Fibroblast of lung (primary cell): ENCODE measurements at places on chromosomes 1 and 21. TPM values are rescaled to one million over a fixed set of nuclear protein-coding genes. Genes with fewer than 3 reads are reported as not detected.

Gene KIF17
- 1.4 and 3.0 TPM in 2 replicates for polyA plus RNA-seq

- peak; percentile 2 for DNase-seq
These were observed 149.0 kb downstream of the IGSF21 start for GRCh38 chr1:18256282-18257235.

- no peak for DNase-seq
These were observed 56.3 kb downstream of the PRPF38A start for GRCh38 chr1:52460694-52461093.

DNA sequence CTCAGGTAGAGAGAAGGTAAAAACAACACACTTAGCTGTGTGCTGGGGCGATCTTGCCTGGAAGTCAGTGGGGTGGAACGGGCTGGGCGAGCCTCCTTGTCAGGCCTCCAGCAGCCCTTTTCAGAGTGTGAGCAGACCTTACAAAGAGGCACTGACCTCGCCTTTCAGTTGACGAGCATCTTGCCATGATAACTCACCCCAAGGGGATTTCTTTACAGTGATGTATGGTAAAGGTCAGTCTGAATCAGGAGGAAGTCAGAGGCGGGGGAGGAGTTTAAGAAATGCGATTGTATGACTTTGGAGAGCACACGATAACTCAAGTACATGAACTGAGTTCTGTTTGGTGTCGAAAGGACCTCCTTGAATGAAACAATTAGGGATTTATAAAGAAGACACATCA lies 326.5 kb upstream of the PROX1 start:
- no peak for DNase-seq

DNA sequence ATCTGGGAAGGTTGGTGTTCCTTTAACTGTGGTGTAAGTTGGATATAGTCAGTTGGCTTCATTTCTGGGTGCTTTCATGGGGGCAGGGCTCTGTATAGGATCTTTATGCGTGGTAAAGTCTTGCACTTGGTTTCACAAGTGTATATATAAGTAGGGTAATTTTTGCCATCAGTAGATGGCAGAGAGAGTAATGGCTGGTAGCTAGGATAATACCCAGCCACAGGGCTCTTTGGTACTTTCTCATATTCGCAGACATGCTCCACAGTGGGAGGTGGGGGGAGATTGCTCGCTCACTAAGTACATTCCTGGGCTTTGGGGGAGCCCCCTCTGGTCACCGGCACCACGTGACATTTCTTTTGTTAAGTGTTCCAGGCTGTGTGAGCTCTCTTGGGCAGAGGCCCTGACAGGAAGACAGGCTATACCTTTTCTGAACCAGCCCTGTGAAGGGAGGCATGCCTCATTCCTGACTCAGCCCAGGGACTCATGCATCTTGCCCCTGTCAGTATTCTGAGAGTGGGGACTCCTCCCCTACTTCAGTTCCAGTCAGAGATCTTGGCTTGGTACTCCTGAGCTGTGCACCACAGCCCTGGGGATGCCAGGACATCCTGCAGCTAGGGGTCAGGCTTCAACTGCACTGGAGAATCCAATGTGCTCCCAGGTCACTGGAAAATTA lies 37.6 kb downstream of the FCRL2 start:
- DNase-seq, result no peak

DNA sequence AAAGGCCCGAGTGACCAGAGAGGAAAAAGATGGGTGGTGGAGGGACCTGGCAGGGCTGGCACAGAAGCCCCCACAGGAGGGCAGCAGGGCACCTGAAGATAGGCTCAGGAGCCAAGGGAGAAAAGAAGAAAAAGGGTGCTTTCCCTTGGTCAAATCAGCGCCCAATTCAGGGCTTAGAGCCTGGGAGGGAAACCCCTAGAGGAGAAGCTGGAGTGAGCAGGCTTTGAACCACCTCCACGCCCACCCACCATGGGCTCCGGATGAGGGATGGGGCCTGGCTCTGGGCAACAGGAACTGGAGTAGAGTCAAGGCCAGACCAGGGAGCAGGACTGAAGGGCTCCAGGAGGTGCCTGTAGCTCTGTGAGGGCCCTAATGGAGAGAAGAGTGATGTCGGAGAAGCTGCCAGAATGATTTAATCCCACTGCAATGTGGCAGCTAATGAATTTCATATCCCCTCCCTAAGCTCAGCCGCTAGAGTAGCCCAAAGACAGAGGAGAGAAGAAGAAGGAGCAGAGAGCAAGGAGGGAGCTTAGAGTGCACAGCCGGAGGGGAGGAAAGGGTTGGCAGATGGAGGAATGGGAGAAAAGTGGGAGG lies 12.0 kb upstream of the PRELP start:
- peak; percentile 60 for DNase-seq

Gene CFHR4
- 0.06 TPM in 1 of 2 replicates, not detected in the other for polyA plus RNA-seq

- peak; percentile 5 for DNase-seq
These were observed 247.3 kb downstream of the S1PR1 start for GRCh38 chr1:101483982-101484688.

DNA sequence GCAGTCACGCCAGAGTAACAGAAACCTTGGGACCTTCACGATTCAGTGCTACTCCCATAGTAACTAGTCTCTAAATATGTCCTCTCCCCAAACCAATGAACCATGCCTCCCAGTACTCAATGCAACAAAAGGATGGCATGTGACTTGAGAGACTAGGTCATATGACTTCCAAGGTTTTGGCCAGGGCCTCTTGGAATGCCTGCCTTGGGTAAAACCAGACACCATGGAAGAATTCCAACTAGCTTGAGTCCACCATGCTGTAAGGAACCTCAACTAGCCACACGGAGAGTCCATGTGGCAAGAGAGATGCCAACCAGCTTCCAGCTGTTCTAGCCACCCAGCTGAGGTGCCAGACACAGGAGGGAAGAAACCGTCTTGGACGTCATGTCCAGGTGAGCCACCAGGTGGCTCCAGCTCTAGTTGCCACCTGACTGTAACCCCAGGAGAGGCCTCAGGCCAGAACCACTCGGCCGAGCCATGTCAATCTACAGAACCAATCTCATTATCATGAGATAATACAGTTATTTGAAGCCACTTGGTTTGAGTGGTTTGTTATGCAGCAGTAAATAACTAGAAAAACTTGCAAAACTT lies 115.0 kb downstream of the SYF2 start:
- no peak for DNase-seq

Gene LINGO4
- polyA plus RNA-seq, result not detected in 2 replicates

DNA sequence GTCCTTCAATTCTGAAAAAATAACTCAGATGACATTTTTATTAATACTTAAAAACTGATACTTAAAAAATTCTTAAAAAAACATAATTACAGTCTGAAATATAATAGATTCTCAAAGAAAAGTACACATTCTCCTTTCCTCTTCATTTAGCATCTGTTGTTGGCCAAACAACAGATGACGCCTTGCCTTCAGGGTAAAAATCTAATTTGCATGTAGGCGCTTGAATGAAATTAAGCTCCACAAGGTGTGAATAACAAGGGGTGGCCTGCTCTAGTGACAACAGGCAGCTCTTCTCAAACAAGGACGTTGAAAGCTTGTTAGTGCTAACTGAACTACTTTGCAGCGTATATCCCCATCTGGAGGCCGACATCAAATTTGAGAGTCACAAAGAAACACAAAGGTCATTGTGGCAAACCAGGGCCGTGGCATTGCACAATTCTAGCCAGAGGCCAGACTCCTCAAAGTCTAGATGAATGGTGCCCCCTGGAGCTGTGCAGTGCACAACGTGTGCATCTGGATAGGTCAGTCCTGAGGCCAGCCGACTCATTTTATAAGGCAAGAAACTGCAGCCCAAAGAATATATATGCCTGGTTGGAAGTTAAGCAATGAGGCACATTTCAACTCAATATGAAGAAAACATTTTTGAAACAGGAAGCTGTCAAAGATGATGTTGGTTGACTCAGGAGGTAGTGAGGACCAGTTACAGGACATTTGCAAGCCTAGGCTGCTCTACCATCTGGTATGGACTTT lies 459.2 kb upstream of the RUNX1 start:
- DNase-seq, result peak; percentile 93

DNA sequence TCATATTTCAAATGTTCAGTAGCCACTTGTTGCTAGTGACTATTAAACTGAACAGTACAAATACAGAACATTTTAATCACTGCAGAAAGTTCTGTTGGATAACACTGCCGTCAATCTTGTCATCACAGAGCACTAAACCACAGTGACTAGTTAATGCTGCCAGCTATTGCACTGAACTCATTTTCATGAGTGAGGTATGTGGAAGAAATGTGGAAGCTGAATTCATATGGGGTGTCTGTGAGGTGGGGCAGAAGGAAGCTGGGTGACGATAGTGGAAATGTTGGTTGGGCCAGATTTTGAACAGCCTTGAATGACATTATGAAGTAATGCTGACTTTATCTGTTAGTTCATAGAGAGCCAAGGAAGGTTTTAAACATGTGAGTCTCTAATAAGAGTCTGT lies 49.6 kb downstream of the OSBPL9 start:
- peak; percentile 96 for DNase-seq

GRCh38 chr1:223264529-223264928 lies 99.4 kb downstream of the SUSD4 start:
- no peak for DNase-seq

DNA sequence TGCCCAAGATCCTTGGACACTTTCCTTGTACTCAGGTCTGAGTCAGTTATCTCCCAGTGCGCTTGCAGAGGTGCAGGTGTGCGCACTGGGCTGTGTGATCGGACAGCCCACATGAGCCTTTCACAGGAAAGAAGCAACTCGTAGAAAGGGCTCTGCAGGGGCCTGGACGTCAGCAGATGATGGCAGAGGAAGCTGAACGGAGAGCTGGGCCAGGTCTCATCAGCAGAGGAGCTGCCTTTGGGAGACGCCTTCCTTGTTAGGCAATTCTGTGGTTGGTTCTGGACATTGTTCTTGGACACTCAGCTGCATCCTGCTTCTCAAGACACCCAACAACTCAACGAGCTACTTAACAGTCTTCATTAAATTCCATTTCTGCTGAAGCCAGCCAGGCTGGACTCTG lies 7.5 kb upstream of the PROK1 start:
- DNase-seq, result no peak

- no peak for DNase-seq
These were observed 51.6 kb downstream of the NID1 start for GRCh38 chr1:236013330-236013729.

- no peak for DNase-seq
These were observed 644 bp upstream of the PBXIP1 start for GRCh38 chr1:154956544-154956941.

Gene KIF14
- polyA plus RNA-seq, result 2.2 and 7.0 TPM in 2 replicates

DNA sequence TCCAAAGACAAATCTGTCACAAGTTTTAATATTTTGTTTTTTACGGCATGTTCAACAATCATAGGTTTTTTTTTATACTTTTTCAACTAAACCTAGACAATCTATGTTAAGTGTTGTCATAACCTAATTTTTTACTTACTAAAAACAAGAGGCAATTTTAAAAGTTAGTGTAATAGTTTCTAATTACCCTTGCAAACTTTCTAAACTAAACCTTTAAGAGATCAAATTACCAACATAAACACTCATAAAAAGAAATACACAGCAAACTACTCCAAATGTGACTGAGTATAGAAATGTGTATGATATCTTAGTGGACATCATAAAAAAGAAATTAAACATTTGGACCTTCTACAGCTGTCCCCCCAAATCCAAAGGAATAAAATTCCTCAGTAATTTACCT lies 10.0 kb downstream of the ZNF281 start:
- no peak for DNase-seq

- DNase-seq, result no peak
These were observed 687 bp upstream of the RASSF5 start for GRCh38 chr1:206506405-206507283.

Gene LCE1B
- not detected in 2 replicates for polyA plus RNA-seq

Gene SPRR1B
- not detected in 2 replicates for polyA plus RNA-seq

DNA sequence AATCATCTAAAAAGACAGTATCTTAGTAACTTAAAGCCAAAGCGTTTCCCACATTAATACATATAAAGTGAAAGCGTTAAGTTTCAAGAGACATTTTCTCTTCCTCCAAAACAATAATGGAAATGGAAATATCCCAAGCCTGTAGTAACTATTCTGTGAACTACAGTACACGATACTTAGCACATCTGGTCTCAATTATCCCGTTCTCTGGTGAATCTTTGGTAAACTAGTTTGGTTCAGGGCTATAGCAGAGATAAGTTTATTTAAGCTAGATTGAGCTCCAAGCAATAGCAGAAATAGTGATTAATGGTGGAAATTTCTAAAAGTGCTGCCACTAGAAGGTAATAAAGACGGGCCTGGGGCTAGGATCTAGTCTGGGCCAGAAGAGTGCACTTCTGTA lies 55.2 kb downstream of the PCNX2 start:
- DNase-seq, result peak; percentile 9

DNA sequence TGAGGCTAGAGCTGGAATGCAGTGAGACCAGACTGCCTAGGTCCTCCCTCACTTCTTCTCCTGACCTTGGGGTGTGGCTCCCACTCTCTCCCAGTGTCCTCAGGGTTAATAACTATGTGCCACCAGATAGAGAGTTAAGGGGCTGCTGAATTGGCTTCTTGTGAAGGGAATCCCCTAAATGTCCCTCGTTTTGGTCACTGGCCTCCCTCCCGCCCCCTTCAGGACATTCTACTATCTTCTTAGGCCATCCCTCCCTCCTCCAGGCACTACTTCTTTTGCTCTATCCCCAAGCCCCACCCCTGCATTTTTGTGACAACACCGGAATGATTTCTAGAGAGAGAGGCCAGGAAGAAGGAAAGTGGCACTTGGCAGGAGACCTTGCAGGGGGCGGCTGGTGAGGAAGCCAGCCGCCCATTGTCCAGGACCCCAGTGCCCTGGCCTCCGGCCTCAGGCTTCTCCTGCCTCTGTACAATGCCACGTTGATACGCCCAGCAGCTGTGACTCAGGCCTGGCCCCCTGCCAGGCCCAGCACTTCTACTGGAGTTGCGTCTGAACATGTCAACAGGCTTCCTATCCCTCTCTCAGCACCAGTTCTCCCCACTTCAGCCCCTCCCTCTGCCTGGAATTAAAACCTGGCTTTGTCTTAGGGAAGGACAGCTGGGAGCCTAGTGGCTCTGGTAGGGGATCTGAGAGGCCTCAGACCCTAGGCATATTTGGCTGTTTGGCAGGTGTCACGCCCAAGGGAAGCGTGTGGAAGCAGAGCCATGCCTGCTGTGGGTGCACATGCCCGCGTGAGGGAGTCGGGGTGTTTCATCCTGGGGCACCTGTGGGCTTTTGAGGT lies 9.1 kb downstream of the LMNA start:
- DNase-seq, result peak; percentile 97

GRCh38 chr1:243712941-243713340 lies 137.1 kb downstream of the AKT3 start:
- DNase-seq, result peak; percentile 43

Gene C4BPA
- not detected in 2 replicates for polyA plus RNA-seq

- DNase-seq, result no peak
These were observed 21.8 kb downstream of the PSMB2 start for GRCh38 chr1:35619237-35620121.

GRCh38 chr1:236851871-236852270 lies 56.8 kb downstream of the MTR start:
- no peak for DNase-seq
